ENCODE measurements at places on chromosomes 4 and X.

GRCh38 chrX:82541822-82542221 lies 966.3 kb upstream of the POU3F4 start:
- DNase-seq = no peak

DNA sequence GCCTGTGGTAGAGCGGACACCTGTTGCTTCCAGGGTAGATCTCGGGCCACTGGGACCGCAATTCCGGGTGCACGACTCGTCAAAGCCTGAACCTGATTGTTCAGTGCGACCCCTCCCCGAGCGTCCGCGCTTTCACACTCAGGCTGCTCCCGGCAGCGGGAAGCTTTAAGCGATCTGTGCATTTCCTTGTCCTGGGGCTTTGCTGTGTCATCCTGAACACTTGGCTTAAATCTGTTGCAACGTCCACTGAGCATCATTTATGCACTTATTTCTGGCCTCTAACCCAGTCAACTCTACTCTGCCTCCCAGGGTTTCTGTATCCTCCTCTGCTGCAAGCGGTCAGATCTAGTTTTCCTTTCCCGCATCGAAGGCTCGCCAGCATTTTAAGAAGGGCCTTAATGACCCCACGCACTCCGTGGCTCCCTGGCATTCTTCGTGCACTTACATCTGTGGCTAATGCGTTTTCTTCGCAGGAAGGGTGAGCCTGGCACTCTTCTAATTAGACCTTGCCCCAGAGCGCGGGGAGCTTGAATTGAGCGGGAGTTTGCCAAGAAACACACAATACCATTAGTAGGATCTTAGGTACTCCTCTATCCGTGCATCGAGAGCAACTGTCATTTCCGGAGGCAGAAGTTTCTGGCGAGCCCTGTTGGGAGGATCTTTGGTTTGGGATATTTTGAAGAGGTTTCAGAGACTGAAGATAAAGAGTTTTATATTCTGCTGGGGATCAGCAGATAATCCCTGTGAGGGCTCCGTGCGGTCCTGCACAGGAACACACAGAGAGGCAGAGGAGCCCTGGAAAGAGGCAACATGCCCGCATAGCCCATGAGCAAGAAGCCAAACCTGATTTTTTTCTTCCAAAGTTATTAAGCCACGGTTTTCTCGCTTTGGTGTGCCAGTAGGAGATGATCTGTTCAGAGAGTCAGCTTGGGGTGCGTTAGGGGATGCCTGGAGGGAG lies 654 bp upstream of the DDIT4L start:
- no peak for DNase-seq

GRCh38 chr4:73776321-73776729 lies 36.0 kb downstream of the CXCL8 start:
- no peak for DNase-seq

GRCh38 chrX:143115466-143115865 lies 89.7 kb downstream of the SPANXN4 start:
- no peak for DNase-seq

GRCh38 chrX:48604701-48605100 lies 7.4 kb downstream of the WDR13 start:
- no peak for DNase-seq

- DNase-seq = no peak
These were observed 172.3 kb upstream of the RPS6KA3 start for GRCh38 chrX:20438871-20439526.

DNA sequence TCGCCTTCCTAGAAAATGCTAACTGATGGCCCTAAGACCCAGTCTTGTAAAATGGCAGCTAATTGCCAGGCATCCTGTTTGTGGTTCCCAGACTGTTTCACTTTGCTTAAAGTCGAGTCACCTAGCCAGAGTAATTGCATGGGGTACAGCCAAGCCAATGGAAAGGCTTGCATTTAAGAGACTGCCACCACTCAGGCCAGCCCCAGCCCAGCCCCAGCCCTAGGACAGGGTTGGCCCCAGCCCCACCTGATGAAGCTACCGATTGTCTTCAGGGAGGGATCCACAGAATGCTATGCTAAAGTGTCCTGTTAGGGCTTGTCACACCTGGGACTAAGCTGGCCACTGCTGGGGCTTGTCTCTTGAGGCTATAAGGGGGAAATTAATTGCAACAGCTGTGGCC lies 194.6 kb upstream of the KLF3 start:
- no peak for DNase-seq

DNA sequence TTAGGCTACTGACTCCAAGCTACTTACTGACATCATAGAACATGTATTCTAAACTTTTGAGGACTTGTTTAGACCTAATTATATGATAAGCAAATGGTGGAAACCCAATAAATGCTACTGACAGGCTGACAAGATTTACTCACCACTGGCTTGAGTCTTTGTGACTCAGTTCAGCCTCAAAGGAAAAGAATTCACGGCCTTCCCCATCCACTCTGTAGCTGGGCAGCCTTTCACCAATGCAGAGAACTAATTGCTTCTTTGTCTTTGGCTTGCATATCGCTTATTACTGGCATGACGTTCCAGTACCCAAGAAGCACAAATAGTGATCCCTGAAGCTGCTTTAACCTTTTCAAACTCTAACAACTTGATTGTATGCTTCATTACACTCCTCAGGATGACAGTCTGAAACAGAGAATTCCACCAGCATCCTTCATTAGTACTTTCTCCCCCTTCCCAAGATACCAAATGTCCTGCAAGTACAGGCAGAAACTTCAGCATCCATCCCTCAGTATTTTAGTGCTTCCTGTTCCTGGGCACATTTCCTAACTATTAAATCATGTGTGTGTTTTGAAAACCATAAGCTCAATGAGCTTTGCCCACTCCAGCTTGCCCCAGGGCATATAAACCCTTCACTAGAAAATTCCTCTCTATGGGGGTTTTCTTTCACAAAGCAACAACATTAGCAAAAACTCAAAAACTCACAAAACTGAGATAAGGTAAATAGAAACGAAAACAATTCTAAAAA lies 298.1 kb upstream of the SLC7A11 start:
- no peak for DNase-seq

- no peak for DNase-seq
These were observed 5.0 kb upstream of the RNF175 start for GRCh38 chr4:153764601-153765368.

- no peak for DNase-seq
These were observed 62.9 kb upstream of the FRAS1 start for GRCh38 chr4:77994194-77994721.

DNA sequence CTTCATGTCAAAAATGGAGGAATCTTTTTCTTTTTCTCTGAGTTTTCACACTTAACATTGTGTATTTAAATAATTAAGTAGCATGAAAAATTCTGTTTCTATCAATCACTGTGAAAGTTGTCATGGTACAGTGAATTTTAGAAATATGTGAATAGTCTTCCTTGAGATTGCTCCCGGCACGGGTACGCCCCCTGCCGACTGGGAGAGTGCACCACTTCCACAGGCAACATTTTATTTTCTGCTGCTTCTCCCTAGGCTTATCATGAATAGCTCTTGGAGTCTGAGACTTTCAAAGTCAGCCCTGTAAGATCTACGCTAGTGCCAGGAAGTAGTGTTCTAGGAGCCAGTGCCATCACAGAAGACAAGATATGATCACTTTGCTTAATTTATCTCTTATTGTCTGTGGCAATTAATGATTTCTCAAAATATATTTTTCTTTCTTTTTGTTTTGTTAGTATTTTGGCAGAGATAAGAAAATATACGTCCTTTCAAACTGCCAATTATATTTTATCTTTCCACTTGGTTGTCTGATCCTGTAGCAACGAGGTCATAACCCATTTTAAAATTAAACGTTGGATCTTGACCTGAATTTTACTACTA lies 763.8 kb upstream of the AADAT start:
- DNase-seq = no peak

DNA sequence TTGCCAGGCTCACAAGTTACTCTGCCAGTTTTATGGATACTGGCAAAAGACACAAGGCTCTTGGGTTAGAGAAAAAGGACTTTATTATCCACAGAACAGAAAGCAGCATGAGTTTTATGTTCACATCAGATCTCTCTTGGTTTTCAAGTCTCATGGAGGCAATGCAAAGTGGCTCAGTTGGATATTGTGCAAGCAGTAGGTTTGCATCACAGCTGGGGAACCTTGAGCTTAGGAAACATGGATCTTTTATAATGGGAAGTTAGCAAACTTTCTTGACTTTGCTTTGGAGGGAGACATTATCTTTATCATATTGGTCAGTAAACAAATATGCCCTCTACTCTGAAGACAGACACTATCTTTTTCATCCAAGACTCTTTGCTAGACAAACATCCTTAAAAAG lies 109.2 kb upstream of the GRPR start:
- no peak for DNase-seq

DNA sequence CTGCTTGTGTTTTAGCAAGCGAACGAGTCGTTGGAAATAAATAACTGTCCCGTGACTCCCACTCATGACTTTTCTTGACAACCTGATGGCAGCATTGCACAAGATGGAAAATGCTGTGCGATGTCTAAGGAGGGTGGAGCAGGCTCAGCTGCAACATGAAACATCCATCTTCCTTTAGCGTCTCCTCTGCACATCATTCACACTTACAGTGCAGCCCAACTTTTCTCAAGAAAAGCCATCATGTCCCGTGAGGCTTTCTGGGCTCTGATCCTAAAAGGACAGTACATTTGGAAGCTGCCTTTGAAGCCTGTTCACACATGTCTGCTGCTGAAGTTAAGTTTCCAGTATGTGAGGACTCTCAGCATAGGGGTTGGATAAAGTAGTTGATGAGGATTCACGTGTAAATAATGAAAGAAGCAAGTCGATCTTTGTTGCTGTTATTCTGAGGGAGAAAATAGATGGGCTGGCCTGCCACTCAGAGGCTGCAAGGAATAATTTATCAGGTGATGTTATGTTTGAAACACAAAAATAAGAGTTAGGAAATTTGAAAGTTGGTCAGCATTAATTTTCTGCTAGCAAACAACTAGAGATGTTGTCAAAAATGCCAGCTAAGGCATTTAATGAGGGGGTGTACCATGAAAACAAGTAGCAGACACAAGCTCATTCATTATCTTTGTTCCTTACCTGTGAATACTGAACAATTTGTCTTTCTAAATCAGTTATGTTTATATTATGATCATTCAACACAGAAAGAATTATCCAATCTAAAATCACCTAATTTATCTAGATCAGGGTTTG lies 328.7 kb upstream of the ZFP42 start:
- DNase-seq = no peak

- DNase-seq = no peak
These were observed 116.4 kb downstream of the ZNF827 start for GRCh38 chr4:145822181-145822580.

Measured in stimulated activated CD4-positive, alpha-beta T cell treated with anti-CD3 and anti-CD28 coated beads, Interleukin-12 subunit alpha, Interleukin-12 subunit beta, amount 100 ng/mL, for 4 hours (primary cell).